ENCODE measurements at places on chromosomes 1 and 21. TPM values are rescaled to one million over a fixed set of nuclear protein-coding genes. Genes with fewer than 3 reads are reported as not detected.

- no peak for DNase-seq
- peaks cover 18% of the 10 kb centered on the region for H3K36me3 ChIP-seq
- no peaks in the 10 kb centered on the region for H3K27me3 ChIP-seq
Observed at GRCh38 chr1:193539731-193540459, 353.5 kb upstream of the B3GALT2 start.

GRCh38 chr1:60367532-60367931 lies 294.0 kb upstream of the C1orf87 start:
- no peak for DNase-seq
- no peaks in the 10 kb centered on the region for H3K36me3 ChIP-seq
- no peaks in the 10 kb centered on the region for H3K4me1 ChIP-seq
- no peak overlapping the region for H3K4me3 ChIP-seq
- no peak overlapping the region for H3K27ac ChIP-seq

DNA sequence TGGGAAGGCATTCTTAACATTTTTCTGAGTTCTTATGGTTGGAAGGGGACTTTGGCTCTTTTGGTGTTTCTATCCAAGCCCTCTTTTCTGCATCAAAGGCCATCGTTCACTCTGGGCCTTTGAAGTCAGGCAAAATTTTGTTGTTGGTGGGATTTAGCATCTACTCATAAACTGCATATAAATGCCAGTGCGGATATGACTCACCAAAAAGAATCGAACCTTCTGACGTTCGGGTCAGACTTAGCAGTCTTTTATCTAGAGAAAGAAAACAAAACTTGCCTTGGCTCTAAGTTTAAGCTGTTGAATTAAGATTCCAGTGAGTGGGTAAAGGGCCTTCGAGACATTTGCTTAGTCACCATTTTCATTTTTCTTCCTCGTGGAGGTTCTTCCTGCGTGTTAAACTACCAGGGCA lies 51.4 kb downstream of the EVA1C start:
- H3K4me1 ChIP-seq, result no peaks in the 10 kb centered on the region
- no peak for DNase-seq
- no peak overlapping the region for H3K27ac ChIP-seq

DNA sequence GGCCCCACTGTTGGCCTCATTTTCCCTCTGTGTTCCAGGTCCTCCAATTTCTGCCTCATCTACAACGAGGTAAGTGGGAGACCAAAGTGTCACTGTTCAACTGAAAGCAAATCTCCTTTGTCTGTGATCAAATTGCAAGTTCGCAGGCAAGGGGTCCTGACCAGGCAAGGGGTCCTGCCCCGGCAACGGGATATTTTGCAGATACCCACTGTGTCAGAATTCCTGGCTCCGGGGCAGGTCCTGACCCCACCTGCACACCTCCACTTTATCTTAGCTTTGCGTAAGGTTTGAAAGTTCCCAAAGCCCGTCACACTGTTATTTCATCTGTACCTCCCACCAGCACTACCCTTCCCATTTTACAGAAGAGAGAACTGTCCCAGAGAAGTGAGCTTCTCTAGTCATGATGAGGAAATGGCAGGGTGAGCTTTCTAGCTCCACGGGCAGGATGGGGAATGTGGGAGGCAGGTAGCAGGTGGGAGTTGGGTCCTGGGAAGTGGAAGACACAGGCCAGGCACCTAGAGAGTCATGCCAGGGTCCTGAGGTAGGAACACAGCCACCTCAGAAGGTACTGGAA lies 32.0 kb upstream of the CSF1 start:
- H3K36me3 ChIP-seq, result no peaks in the 10 kb centered on the region
- no peak overlapping the region for H3K4me3 ChIP-seq
- no peak overlapping the region for H3K27ac ChIP-seq
- H3K27me3 ChIP-seq, result peaks cover 7% of the 10 kb centered on the region
- H3K4me1 ChIP-seq, result peaks cover 15% of the 10 kb centered on the region

GRCh38 chr1:66475940-66476339 lies 58.0 kb upstream of the SGIP1 start:
- no peak for DNase-seq
- peaks cover 28% of the 10 kb centered on the region for H3K27me3 ChIP-seq
- no peak overlapping the region for H3K27ac ChIP-seq
- no peaks in the 10 kb centered on the region for H3K4me1 ChIP-seq
- no peak overlapping the region for H3K4me3 ChIP-seq

DNA sequence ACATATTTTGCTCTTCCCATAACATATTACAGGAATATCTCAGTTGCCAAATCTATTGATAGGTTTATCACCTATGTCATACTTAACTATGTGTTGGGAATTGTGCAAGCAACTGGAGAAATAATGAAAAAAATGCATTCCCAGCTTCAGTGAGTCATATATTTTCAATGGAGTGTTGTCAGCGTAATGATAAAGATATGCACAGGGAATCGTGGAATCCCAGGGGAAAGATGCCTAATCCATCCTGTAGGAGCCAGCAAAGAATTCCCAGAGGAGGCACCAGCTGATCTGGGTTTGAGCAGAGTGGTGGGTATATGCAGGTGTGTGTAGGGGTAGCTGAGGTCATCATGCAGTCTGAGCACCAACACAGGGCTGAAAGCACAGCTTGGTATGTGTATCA lies 213.3 kb upstream of the DAB1 start:
- no peak overlapping the region for H3K4me3 ChIP-seq
- H3K27ac ChIP-seq, result no peak overlapping the region
- no peaks in the 10 kb centered on the region for H3K36me3 ChIP-seq
- no peaks in the 10 kb centered on the region for H3K27me3 ChIP-seq

DNA sequence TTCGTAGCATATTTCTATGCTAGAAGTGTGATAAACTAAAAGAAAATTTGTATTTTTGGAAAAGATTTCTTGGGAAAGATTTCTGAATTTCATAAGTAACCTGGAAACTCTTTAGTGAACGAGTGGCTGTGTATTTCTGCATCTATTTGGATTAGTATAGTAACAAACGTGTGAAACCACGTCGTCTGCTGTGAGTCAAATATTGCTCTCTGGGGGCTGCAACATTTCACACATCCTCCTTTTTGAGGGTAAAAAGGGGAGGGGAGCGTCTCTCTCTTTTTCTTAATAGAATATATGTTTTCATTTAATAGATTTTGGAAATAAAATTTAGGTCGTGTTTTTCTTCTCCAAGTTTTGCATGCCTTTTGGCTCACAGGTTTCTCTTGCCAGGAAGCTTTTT lies 44.8 kb downstream of the LHX9 start:
- peaks cover 2% of the 10 kb centered on the region for H3K36me3 ChIP-seq
- H3K27me3 ChIP-seq, result peaks cover 8% of the 10 kb centered on the region
- no peak for DNase-seq
- H3K27ac ChIP-seq, result no peak overlapping the region
- H3K4me1 ChIP-seq, result peaks cover 4% of the 10 kb centered on the region

DNA sequence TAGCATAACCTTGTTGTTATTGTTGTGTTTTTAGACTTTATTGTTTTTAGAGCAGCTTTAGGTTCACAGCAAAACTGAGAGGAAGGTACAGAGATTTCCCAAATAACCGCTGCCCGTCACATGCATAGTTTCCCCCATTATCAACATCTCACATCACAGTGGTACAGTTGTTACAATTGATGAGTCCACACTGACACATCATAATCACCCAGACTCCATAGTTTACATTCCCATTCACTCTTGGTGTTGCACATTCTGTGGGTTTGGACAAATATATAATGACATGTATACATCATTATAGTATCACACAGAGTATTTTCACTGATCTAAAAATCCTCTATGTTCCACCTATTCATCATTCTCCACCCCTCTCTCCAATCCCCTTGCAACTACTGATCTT lies 25.9 kb upstream of the TOR3A start:
- no peak overlapping the region for H3K27ac ChIP-seq
- no peaks in the 10 kb centered on the region for H3K4me1 ChIP-seq
- no peaks in the 10 kb centered on the region for H3K27me3 ChIP-seq
- DNase-seq, result no peak

Gene ZSWIM5
- 0.21 TPM for total RNA-seq
